T-helper 22 cell (primary cell): ENCODE measurements at places on chromosomes 2 and 18.

DNA sequence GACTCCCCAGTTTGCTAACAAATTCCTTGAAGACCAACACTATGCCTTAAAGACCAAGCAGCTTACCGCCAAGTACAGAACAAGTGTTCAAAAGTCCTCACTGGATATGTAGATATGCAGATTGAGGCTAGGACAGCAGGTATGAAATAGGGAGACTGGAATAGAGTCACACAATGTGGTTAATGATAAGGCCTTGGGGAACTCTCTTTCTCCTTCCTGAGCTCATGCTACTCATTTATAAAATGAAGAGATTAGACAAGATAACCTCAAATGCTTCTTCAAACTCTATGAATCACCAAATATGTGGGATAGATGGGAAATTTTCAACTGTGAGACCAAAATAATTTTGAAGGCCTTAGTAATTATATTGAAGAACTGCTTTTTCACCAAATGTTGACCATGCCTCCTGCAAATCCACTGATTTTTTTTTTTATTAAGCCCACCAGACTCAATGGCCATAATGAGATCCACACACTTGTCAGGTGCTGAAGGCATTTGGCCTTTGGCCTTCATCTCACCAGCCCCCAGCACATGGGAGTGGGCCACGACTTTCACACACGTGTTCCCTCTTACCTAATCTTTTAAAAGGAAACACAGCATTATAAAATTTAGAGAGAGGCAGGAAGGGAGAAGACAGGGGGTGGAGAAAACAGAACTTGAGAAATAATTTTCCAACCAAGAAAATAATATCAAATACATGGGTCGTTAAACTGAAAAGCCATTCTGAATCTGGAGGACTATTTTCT is 181.5 kb downstream of the EN1 start:
- no peak for DNase-seq

DNA sequence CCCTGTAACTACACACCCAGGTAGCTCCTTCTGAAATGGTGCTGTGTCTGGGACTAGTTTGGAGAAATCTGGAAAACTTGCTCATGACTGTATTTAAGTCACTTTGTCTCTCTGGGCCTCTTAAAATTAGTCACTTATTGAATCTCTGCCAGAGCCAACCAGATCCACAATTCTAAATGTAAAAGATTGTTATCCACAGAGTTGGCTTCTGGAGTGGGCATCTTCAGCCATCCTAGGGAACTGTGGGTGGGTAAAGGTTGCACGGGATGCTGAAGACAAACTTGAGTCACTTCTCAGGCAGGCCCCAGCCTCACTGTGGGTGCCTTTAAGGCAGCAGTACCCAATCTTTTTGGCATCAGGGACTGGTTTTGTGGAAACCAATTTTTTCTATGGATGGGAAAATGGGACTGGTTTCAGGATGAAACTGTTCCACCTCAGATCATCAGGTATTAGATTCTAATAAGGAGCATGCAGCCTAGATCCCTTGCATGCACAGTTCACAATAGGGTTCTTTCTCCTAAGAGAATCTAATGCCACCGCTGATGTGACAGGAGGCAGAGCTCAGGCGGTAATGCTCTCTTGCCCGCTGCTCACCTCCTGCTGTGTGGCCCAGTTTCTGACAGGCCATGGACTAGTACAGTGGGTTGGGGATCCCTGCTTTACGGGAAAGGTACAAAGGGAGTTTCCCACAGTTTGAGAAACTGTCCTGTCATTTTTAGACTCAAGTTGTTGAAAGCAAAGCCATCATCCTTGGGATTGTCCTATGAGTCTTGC is 98.3 kb upstream of the SPRED2 start:
- DNase-seq = no peak

DNA sequence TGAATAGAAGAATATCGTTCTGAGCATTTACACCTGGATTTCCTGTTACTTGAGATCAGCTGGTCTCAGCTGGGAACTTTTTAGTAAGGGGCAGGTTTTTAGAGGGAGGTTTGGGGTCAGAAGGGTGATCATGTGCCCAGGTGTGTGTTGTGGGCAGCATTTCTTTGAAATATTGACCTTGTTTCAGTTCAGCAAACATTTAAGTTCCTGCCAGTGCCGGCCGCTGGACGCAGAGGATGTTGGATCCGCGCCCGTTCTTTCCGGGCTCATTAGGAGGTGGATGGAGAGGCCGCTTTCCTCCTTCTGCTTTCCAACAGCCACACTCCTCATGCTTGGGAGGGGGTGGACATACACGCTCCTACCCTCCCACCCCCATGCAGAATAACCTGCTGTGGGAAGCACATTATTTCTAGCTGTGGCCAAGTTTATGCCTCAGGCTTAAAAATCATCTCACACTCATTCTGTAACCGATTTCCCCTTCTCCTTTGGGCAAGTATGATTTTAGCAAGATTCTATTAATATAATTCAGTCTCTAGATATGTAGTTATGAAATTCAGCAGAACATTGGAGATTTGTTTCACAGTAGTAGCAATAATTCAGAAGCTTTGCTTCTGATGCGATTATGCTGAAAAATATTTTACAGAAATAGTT is 131.4 kb downstream of the ZNF236 start:
- no peak for DNase-seq

DNA sequence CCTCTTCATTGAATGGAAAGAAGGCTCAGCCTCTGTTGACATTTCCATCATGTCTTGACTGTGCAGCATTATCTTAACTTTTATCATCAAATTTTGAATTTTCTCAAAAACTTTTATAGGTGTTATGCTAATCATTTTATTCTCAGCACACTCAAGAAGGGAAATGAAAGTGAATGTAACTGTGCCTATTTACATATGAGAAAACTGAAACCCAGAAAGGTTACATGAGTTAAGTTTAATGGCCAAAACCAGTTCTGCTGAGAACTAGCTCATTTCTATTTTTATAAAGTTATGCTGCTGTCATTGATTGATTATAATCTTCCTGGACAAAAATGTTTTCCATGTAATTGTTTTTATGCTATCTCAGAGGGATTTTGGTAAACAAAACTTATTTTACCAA is 618.8 kb upstream of the NRXN1 start:
- no peak for DNase-seq

DNA sequence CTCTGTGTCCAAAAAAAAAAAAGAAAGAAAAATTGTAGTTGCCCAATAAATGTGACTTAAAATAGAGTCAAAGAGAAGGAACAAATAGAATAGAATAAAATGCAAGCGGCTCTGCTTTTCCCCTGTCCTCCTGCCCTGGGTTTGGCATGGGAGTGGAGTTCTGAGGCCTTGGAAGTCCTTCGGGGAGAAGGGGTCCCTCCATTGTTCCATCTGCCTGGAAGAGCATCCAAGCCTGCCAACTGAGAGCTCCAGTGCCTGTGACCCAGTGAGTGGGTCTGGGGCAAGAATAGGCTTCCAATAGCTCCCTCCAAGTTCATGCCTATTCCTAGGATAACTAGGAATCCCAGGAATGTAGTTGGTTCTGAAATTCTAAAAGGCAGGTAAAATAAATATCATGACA is 321.4 kb downstream of the MYCN start:
- no peak for DNase-seq

DNA sequence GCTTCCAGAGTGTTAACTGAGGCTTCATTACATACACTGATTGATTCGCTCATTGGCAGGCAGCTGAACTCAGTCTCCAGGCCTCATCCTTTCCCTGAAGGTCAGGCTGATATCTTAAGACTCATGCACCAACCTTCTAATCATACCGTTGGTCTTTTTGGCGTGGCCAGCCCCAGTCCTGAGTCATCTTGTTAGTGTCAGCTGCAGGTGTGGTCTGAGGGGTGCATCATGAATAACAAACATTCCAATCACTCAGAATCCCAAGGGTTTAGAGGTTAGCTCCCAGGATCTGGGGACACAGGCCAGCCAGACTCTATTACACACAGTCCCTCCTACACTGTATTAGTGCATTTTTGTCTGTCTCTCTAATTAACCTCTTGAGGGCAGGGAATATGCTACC is 271.5 kb downstream of the HRH4 start:
- no peak for DNase-seq

DNA sequence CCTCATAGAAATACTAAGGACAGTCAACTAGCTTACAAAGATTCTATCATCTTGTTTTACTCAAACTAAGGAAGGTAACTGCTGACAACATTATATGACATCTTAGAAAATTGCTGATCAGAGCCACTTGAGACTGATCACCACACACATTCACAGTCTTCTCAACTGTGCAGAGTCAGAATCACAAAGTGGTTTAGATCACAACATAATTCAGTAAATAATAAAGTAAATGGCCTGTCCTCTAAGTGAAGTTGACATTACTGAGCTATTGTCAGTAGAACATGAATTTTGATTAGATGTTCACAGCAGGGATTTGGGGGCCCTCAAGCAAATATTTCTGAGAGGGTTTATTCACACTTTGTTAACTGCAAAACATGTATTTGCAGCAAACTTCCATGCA is 28.5 kb downstream of the NOL4 start:
- no peak for DNase-seq

DNA sequence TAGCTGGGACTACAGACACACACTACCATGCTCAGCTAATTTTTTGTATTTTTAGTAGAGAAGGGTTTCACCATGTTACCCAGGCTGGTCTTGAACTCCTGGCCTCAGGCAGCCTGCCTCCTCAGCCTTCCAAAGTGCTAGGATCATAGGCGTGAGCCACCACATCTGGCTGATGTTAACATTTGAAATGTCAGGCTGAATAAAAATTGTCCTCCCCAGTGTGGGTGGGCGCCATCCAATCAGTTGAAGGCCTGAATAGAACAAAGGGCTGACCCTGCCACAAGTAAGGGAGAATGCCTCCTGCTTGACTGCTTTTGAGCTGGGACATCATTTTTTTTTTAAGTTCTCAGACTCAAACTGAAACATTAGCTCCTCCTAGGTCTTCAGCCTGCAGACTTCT is 21.0 kb upstream of the RHOB start:
- no peak for DNase-seq

- DNase-seq = no peak
Observed at GRCh38 chr2:231256494-231256893, 58.1 kb downstream of the ARMC9 start.

- DNase-seq = no peak
Observed at GRCh38 chr2:239813261-239814115, 211.7 kb downstream of the NDUFA10 start.

DNA sequence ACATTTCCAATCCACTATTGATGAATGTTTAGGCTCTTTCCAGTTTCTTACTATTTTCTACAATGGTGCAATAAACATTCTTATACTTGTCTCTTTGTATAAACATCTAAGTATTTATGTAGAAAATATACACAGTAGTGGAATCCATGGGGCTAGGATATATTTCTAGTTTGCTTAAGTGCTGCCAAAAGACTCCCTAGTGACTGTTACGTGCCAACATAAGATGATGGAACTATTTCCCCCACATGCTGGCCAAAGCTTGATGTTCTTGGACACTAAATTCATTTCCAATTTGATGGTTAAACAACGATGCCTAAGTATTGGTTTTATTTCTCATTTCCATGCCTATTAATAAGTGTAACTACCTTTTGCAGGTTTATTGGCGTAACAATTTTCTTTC is 378.4 kb upstream of the HNRNPA3 start:
- no peak for DNase-seq

DNA sequence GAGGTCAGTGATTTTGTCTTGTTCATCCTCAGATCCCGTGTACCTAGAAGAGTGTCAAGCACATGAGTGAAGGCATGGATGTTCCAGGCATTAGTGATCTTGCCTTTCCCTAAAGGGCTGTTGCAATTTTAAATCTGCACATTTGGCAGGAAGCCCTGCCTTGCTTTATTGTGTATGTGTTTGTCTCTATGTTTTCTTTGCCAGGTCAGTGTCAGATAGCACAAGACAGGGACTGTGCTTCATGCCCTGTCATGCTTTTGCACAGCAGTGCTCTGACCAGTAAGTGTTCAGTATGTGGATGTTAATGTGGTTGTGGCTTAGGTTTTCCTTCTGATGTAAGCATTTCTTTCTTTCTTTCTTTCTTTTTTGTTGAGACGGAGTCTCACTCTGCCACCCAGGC is 131.5 kb downstream of the RGPD3 start:
- DNase-seq = no peak

GRCh38 chr2:110645616-110646015 is 32.2 kb downstream of the BUB1 start:
- DNase-seq = no peak

- no peak for DNase-seq
Observed at GRCh38 chr2:241080405-241081189, 21.5 kb downstream of the MTERF4 start.

DNA sequence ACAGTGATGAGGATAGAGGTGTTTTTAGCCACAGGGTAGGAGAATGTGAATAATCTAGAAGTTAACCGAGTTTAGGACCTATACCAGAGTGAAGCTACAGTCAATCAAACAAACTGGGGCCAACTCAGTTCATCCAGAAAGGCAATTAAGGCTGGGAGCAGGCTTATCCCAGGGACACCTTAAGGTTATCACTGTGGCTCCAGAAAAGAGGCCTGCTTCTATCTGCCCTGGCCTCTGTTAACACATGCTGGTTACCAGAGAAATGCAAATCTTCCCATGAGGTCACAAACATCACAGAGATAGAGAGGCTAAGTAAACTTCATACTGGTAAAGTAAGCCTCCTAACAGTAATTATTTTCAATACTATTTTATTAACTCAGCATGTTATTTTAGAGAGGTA is 93.2 kb upstream of the GRB14 start:
- DNase-seq = no peak

DNA sequence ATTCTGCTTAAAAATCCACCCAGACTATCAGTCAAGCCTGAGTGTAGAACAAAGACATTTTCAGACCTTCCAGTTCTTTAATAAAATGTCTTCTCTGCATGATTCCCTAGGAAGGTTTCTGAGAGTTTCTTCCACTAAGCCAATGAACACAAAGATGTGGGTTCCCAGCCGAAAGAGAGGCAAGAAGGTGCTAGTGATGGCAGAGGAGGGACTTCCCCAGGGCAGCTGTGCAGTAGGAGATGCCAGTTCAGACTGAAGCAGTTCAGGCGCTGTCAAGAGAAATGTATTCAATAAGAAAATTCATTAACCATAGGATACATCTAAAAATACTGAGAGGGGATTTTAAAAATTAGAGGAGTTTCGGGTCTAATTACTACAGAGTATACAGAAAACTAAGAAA is 83.3 kb downstream of the RND3 start:
- DNase-seq = no peak

- DNase-seq = no peak
Observed at GRCh38 chr18:6784046-6784445, 54.5 kb downstream of the ARHGAP28 start.

DNA sequence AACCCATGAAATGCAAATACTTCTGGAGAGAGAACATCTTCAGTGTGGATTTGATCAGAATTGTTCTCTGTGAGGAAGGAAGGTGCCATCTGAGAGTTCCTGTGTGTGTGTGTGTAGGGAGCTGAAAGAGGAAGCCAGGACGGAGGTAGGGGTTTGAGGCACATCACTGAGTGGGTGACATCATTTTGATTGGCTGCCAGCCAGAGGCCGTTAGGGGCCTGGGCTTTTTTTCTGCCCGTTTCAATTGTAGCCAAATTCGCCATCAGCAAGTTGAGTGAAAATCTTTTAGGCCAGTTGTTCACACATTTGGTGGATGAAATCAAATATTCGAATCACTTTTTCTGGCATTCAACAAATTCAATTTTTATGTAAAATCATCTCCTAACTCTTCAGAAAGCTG is 48.9 kb downstream of the TSN start:
- DNase-seq = no peak

- no peak for DNase-seq
Observed at GRCh38 chr2:10095175-10095574, 15.0 kb upstream of the CYS1 start.
